Subcutaneous preadipocyte (primary cell): ENCODE measurements at places on chromosomes 11 and 22. TPM values are rescaled to one million over a fixed set of nuclear protein-coding genes. Genes with fewer than 3 reads are reported as not detected.

Gene XKR3
- under 0.01 TPM in 1 of 2 replicates, not detected in the other for total RNA-seq

Gene KRTAP5-7
- total RNA-seq = 0.37 TPM in 1 of 2 replicates, not detected in the other

Gene ME3
- 34.8 and 43.7 TPM in 2 replicates for total RNA-seq

Gene WNT11
- total RNA-seq = 0.59 and 1.1 TPM in 2 replicates

Gene KIF18A
- 14.0 and 22.1 TPM in 2 replicates for total RNA-seq

Gene MUC2
- not detected in 2 replicates for total RNA-seq

Gene ZNF215
- 2.2 and 5.7 TPM in 2 replicates for total RNA-seq

Gene USP35
- 9.0 and 11.4 TPM in 2 replicates for total RNA-seq

Gene IL17REL
- not detected in 2 replicates for total RNA-seq

Gene PIK3IP1
- total RNA-seq = 5.3 and 12.9 TPM in 2 replicates

Gene TPBGL
- total RNA-seq = under 0.01 TPM in 1 of 2 replicates, not detected in the other

Gene GSTT2B
- 0.39 and 8.5 TPM in 2 replicates for total RNA-seq
